ENCODE measurements at places on chromosomes 3 and 15.

GRCh38 chr3:120449701-120450599 is 842 bp downstream of the FSTL1 start:
- DNase-seq = no peak

DNA sequence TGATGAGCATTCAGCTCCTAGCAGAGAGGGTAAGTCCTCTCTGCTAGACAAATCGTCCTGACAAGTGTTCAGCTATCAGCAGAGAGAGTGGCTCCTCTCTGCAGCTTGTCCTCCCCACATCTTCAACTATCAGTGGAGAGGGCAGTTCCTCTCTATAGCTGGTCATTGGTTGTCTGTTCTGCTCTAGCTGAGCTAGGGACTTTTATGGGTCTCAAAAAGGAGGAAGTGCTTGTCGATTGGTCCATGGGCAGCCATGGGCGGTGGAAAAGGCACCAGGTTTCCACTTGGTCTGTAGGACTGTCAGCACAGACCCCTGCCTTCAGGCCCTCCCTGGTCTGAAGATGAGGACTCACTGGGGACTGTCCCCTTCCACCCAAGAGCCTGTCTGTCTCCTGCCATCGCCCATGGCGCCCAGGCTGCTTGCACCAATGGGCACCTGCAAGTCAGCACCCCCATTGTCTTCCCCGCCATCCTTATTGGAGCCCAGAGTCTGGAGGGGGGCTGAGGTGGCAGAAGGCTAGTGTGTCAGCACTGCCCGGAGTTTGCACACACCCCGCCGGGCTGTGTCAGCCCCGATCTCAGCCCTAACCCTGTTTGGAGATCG is 264.7 kb downstream of the ZBBX start:
- no peak for DNase-seq

GRCh38 chr3:123096731-123097130 is 29.9 kb downstream of the PDIA5 start:
- no peak for DNase-seq

- DNase-seq = no peak
Observed at GRCh38 chr3:77837456-77838025, 797.6 kb downstream of the ROBO2 start.

GRCh38 chr3:160245261-160245800 is 20.1 kb downstream of the C3orf80 start:
- DNase-seq = no peak

DNA sequence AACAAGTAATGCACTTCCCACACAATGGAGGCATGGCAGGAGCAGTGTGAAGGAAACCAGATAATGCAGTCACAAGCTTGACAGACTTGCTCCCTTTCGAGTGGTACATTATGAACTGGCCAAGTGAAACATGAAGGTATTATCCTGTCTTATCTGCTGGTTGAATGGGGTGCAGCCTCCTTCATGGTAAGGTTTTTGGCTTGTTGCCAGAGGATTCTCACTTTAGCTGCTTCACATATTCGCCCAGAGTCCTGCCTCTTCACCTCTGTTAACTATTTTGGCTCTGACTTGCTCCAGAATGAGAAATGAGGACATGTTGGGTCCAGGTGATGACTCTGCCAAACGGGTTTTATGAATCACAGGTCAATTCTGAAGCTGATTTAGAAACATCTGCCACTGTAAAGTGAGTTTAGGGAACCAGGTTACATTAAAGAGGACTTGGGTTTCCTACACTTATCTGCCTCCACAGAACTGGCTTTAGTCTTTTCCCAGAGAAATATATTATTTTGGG is 19.5 kb upstream of the CCDC39 start:
- DNase-seq = no peak

DNA sequence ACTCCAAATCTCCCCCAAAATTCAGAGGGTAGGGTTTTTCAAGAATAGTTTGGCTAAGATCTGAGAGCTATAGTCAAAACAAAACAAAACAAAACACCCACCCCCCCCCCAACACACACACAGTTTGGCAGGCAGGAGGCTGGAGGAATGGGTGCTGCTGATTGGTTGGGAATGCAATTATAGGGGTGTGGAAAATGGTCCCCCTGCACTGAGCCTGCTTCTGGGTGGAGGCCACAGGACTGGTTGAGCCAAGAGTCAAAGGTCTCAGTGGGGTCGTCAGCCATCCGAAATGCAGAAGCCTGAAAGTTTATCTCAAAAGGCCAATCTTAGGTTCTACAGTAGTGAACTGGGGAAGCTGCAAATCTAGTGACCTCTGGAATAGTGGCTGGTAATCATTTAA is 2.5 kb upstream of the HACD2 start:
- no peak for DNase-seq

DNA sequence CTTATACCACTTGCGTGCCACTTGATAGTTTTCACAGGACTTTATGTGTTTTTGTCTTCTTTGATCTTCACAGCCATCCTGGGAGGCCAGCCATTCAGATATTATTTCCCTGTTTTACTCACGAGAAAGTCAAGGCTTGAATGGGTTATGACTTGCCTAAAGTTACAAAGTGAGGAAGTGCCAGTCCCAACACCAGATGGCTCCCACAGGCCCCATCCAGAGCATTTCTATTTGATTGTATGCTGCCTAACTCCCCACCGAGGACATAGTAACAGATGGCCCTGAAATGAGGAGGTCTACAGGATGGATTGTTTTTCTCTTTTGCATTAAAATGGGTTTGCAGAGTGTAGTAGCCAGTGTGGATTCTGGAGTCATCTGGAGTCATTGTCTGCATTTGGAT is 74.5 kb downstream of the SPTSSB start:
- no peak for DNase-seq

DNA sequence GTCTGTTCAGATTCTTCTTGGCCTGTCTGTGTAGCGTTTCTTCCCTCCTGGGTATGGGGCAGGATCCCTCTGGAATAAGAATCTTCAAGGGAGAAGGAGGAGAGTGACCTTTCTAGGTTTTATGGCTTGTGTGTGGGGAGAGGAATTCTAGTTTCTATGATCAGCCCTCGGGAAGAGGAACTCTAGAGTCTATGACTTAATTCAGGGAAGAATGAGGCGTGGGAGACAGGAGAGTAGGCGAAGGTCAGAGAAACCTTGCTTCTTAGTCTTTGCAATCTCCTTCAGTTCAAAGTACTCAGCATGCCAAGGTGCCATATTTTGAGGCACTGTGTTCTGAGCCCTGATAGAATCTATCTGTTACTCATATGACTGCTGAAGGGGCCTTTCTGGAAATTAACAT is 99.2 kb upstream of the C3orf80 start:
- DNase-seq = no peak

GRCh38 chr3:194247350-194247740 is 103.8 kb downstream of the CPN2 start:
- DNase-seq = no peak

GRCh38 chr3:10655105-10655504 is 149.7 kb upstream of the ATP2B2 start:
- no peak for DNase-seq

GRCh38 chr3:181458857-181459256 is 252.9 kb upstream of the SOX2 start:
- no peak for DNase-seq

DNA sequence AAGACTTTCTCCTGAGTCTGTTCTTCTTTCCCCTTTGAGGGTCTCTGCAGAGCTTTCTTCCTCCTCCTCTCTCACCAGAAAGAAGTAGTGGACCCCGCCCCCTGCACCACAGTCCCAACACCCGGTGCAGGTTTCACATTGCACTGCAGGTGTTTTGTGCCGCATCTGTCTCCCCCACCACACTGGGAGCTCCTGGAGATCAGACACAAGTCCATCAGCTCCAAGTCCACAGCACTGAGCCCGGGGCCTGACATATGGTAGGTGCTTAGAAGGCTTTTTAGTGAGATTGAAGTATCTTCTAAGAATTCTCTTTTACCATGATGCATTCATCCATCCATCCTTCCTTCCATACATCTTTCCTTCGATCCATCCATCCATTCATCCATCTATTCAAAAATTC is 9.8 kb downstream of the STRA6 start:
- no peak for DNase-seq

GRCh38 chr15:64851503-64851840 is 9.8 kb downstream of the PLEKHO2 start:
- DNase-seq = no peak

DNA sequence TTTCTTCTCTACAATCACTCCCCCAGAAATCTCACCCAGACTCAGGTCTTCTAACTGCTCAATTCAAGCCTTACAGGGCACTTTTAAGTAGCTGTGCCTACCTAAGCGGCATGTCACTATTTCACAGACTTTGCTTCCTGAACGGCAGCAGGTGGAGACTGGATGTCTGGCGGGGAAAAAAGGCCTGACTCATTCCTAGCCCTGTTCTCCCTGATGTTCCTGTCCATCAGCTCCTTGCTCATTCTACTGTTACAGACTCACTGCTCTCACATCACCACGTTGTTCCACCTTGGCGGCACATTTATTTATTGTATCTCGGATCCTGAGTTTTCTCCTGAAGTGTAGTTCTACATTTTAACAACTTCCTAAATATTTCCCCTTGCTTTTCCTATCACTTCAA is 52.6 kb upstream of the ATP11B start:
- DNase-seq = no peak

GRCh38 chr3:69499899-69500421 is 114.1 kb upstream of the FRMD4B start:
- no peak for DNase-seq

- no peak for DNase-seq
Observed at GRCh38 chr3:37229740-37230139, 55.4 kb upstream of the LRRFIP2 start.

DNA sequence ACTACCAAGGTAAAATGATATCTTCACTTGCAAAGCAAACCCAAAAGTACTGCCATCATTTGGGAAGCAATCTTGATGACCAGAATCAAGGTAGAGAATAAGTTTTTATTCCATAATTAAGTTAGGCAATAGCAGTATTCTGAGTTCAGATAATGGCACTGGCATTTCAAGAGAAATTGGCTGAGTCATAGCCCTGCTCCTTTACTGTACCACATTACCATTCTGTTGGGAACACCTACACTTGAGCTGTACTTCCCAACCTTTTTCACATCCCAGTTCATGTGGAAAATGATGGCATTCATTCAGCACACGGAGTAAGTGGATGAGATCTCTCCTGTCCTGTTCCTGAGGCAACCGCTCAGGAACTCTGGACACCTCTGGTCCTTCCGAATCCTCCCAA is 311.6 kb upstream of the TPRG1 start:
- no peak for DNase-seq

DNA sequence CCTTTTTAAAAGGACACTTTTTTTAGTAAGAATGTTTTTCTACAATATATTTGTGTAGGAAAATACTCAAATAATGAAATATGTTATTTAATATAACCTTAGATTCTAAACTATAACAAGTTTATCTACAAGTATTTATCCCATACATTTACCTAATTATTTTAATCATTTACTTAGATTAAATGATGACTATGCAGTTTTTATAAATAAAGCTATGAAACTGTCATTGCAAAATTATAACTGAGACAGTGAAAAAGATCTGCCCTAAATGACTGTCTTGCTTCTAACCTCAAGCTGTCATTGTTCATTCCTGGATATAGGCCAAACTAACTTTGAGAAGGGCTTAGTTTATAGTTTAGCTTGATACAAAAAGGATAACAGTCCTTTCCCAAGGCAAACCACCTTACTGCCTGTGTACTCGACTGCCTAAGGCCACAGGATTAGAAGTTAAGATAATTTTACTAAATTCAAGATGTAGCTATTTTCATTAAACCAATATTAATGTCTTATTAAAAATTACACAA is 84.1 kb downstream of the GLDN start:
- no peak for DNase-seq

GRCh38 chr3:36201546-36201945 is 178.8 kb upstream of the STAC start:
- no peak for DNase-seq

GRCh38 chr3:143950810-143951209 is 20.8 kb upstream of the DIPK2A start:
- DNase-seq = no peak

DNA sequence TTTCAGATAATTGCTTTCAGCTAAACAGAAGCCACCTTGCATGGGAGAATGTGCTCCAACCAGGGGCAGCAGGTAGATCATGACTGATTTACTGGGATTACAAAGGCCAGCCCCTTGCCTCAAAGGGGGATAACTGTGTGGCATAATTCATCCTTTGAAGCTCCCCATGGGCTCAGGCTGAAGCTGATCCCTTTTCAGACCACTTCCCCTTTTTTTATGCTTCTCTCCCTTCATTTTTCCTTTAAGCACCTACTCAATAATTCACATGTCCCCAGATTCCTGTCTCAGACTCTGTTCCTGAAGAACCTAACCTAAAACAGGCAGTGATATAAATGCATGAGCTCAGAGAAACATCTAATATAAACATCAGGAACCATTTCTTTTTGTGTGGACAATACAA is 8.2 kb upstream of the MYRIP start:
- no peak for DNase-seq

GRCh38 chr3:67642734-67643133 is 11.7 kb downstream of the SUCLG2 start:
- no peak for DNase-seq

DNA sequence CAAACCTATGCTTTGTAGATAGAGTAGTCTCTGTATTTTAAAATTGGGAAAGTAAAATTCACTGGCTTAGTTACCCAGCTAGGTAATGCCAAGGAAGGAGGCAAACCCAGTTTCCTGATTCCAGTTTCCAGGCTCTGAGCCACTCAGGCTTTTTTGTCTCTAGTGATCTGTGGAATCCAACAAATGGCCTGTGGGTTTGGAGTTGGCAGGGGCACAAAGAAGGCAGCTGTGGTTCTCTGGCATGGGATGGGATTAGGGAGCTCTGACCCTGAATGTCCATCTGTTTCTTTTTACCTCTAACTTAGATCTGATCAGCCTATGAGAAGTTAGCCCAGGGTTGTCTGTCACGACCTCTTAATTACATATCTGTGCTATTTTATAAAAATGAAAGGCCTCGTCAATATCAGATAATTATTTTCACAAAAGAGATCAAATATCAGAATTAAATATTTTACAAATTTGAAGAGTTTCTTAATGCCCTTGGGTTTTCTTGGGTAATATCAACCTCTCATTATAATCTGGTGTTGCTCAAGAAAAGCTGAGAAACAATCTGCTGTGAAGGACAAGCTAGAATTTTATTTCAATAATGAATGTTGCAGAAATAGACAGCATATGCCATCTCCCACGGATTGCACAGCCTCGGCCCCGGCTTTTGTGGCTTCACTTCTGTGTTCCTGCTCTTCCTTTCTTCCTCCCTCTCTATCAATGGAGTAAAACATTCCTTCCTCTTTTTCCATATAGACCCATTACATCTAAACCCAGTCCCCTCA is 63.7 kb upstream of the DAZL start:
- DNase-seq = no peak

DNA sequence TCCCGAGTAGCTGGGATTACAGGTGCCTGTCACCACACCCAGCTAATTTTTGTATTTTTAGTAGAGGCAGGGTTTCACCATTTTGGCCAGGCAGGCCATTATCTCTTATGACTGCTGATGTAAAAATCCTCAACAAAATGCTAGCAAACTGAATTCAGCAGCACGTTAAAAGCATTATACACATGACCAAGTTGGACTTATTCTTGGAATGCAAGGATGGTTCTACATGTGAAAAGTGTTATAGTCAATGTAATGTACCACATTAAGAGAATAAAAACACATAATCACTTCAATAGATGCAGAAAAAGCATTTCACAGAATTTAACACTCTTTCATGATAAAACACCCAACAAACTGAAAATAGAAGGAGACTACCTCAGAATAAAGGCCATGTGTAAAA is 20.2 kb downstream of the RNF13 start:
- no peak for DNase-seq
